ENCODE measurements at places on chromosomes 2 and 18.
A peak's percentile ranks its signal among the peaks of the same experiment; 100 is the strongest.

GRCh38 chr2:112491946-112492345 is 10.0 kb downstream of the TTL start:
- no peak for DNase-seq

DNA sequence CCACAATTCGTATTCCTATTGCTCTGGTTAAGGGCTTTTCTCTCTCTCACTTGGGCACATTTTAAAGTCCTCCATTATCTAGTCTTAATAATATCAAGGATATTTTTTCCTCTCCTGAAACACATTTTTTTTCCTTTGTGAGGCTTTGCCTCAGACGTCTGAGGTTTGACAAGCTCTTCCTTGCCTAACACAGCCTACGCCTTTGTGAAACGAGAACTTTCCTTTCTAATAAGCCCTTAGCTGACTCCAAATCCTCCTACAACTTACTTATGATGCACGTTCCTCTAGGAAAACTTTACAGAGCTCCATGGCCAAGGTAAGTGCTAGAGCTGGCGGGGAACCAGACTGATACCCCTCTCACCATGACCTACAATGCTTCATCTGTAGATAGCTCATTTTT is 841.5 kb downstream of the SOCS6 start:
- DNase-seq, result no peak

DNA sequence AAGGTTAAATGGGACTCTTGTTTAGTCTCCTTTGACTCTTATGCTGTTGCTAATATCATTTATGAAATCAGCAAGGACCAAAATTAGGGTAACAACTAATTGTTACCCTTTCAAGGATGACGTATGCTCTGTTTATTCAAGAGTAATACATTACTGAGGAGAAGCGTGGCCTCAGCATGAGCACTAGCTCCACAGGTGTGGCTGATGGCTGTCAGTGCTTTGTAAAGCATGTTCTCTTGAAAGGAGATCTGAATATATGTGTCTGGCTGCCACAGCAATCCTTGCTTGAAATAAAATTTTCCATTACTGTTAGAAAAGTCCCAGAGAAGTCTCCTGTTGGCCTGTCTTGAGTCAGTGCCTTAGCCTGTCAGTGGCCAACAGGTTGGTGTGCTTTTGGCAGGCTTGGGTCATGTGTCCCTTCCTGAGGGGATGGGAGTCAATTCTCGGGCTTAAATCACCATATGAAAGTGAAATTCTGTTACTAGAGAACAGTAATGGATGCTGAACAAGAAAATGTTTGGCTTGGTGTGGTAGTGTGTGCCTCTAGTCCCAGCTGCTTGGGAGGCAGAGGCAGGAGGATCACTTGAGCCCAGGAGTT is 32.7 kb downstream of the ABI2 start:
- no peak for DNase-seq

- no peak for DNase-seq
Observed at GRCh38 chr2:13611939-13612338, 895.2 kb downstream of the TRIB2 start.

DNA sequence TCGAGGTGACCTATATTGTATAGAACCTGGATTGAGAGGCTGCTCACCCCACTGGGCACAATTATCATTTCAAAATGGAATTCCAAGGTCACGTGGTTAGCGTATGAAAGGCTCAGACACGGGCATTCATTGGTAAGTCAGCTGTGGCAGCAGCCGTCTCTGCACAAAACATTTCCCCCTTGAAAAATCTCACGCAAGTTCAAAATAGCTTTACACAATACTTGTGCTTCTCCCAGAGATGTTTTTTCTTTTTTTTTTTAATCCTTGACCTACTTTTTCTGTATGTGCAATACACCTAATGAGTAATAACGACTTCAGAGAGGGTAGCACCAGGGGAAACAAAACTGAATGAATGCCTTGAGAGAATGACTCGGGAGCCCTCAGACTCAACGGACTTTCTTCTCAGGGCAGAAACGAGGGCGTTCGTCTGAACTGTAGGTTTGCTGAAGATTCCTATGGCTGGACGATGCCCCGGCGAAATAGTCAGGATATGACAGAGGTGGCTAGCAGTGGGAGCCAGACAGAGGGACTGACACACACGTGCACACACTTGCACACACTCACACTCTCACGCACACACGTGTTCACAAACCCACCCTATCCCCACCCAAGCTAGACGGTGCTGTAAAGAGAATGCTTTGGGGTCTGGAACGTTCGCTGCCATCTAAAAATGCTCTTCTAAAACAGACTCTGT is 77.8 kb downstream of the PDCL3 start:
- peak; percentile 23 for DNase-seq

Measured in MV-4-11 (cell line).